Bronchus fibroblast of lung (primary cell): ENCODE measurements at places on chromosomes 1 and 21. TPM values are rescaled to one million over a fixed set of nuclear protein-coding genes. Genes with fewer than 3 reads are reported as not detected.

The KMO gene
- total RNA-seq = not detected in 2 replicates

The UBXN10 gene
- total RNA-seq = under 0.01 TPM in 2 replicates

The FAM163A gene
- not detected in 2 replicates for total RNA-seq

The C1orf56 gene
- total RNA-seq = 3.0 and 3.4 TPM in 2 replicates

The HFM1 gene
- total RNA-seq = 0.34 and 1.0 TPM in 2 replicates

The C8B gene
- not detected in 2 replicates for total RNA-seq

The RGS8 gene
- not detected in 2 replicates for total RNA-seq

The LAMTOR5 gene
- 163 and 177 TPM in 2 replicates for total RNA-seq

The ZNF593OS gene
- total RNA-seq = not detected in 2 replicates

The ATP1A2 gene
- total RNA-seq = 0.50 and 1.5 TPM in 2 replicates

The ZMYND12 gene
- 0.34 and 2.7 TPM in 2 replicates for total RNA-seq

The PRRX1 gene
- 57.8 and 78.7 TPM in 2 replicates for total RNA-seq

The BCAS2 gene
- total RNA-seq = 37.2 and 39.7 TPM in 2 replicates

The KRTAP10-12 gene
- not detected in 2 replicates for total RNA-seq

The PGLYRP4 gene
- total RNA-seq = not detected in 2 replicates

The TNFRSF4 gene
- total RNA-seq = 0.17 and 0.30 TPM in 2 replicates

The C1QA gene
- not detected in 2 replicates for total RNA-seq

The SHISAL2A gene
- not detected in 2 replicates for total RNA-seq

The MRAP gene
- total RNA-seq = not detected in 2 replicates

The ABCG1 gene
- total RNA-seq = 0.15 and 0.34 TPM in 2 replicates

The DISP1 gene
- 3.0 and 4.2 TPM in 2 replicates for total RNA-seq

The MYOM3 gene
- total RNA-seq = not detected in 2 replicates

The MRPS15 gene
- 175 and 183 TPM in 2 replicates for total RNA-seq

The MARK1 gene
- 0.89 and 1.2 TPM in 2 replicates for total RNA-seq

The RAB7B gene
- total RNA-seq = 3.2 and 3.4 TPM in 2 replicates
